ENCODE measurements at places on chromosomes 12 and 14. TPM values are rescaled to one million over a fixed set of nuclear protein-coding genes. Genes with fewer than 3 reads are reported as not detected.

- H3K4me1 ChIP-seq, result no peaks in the 10 kb centered on the region
- H3K27ac ChIP-seq, result no peak overlapping the region
- no peaks in the 10 kb centered on the region for H3K27me3 ChIP-seq
- DNase-seq, result no peak
- H3K4me3 ChIP-seq, result no peak overlapping the region
- H3K36me3 ChIP-seq, result no peaks in the 10 kb centered on the region
Measured at GRCh38 chr14:97379091-97379531, 581.9 kb downstream of the VRK1 start.

Gene CEBPE
- not detected for total RNA-seq

GRCh38 chr12:122130150-122130549, 43.9 kb downstream of the IL31 start:
- no peak for DNase-seq
- H3K36me3 ChIP-seq, result peaks cover 32% of the 10 kb centered on the region
- H3K4me3 ChIP-seq, result no peak overlapping the region
- no peaks in the 10 kb centered on the region for H3K4me1 ChIP-seq

Gene RASSF9
- 0.03 TPM for total RNA-seq

GRCh38 chr12:108633081-108633533, 587 bp downstream of the SELPLG start:
- H3K36me3 ChIP-seq, result no peaks in the 10 kb centered on the region
- H3K4me1 ChIP-seq, result peaks cover 73% of the 10 kb centered on the region
- no peak for DNase-seq

Gene CD69
- not detected for total RNA-seq

- no peaks in the 10 kb centered on the region for H3K4me1 ChIP-seq
- no peak overlapping the region for H3K4me3 ChIP-seq
- H3K27me3 ChIP-seq, result no peaks in the 10 kb centered on the region
Measured at GRCh38 chr14:83908419-83908818, 1621.5 kb upstream of the FLRT2 start.

Gene NINJ2
- total RNA-seq, result not detected

- DNase-seq, result peak; percentile 85
- H3K27ac ChIP-seq, result peak overlapping the region; percentile 22
- no peaks in the 10 kb centered on the region for H3K36me3 ChIP-seq
Measured at GRCh38 chr12:12018454-12018853, 52.3 kb upstream of the BCL2L14 start.

DNA sequence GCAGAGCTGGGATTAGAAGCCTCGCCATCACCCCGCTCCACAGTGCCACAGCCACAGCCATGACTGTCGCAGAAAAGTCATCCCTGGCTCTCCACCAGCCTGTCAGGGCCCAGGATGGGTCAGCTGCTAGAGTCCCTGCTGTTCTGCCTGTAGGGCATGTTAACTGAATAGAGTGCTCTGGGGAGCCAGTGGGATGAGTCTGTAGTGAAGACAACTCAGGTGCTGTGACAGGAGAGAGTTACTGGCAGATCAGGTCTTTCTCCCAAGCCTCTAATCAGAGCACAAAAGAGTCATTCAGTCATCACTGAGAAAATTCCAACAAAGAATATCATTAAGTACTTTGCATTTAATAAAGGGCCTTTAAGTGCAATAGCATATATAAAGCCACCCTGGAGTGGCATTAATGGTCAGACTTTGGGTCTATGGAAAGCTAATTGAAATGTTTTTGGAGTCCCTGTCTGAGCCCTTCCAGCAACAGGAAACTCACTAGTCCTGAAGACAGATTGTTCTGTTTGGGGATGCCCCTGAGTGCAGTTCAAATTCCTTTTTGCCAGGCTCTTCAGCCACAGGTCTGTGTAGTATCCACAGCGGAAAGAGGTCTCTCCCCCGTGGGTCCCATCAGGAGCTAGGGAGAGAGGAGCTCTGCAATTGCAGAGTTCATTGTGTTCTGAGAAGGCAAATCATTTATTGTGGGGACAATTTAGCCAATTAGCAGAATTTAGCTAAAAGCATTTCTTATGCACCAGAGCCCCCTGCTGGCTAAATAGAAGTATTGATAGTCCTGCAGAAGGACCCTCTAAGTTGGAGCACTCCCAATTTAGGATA, 45.2 kb upstream of the C14orf132 start:
- no peaks in the 10 kb centered on the region for H3K27me3 ChIP-seq
- peak; percentile 73 for DNase-seq

Gene TOX4
- 26.4 TPM for total RNA-seq

DNA sequence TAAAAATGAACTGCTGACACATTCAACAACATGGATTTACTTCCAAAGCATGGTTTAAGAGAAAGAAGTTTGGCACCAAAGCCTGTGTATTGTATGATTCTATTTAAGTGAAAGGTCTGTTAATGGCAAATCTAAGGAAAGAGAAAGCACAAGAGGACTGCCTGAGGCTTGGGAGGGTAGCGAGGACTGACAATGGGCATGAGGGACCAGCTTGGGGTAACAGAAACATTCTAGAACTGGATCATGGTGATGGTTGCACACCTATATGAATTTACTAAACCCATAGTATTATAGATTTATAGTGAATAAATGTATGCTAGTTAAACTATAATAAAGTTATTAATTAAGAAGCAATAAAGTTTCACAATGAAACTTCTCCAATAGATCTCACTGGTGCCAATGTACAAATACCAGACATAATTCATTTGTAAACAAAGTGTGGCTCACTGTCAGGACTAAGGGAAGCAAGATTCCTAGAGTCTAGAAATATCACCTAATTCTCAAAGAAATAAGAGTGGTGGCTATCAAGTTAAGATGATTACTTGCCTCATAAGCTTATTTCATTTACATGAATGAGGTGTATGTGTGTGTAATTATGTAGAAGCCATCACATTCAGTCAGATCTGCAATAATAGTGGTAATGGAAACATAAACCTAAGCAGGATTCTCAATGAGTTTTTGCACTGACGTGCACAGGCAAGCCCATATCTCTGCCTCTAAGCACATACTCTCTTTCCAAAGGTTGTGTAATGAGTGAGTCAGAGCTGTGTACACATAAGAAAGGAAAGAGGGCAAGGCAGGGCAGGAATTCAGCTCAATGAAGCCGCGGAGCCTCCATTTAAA, 353.4 kb downstream of the KCNH5 start:
- H3K36me3 ChIP-seq, result no peaks in the 10 kb centered on the region
- H3K27me3 ChIP-seq, result no peaks in the 10 kb centered on the region
- H3K27ac ChIP-seq, result no peak overlapping the region
- H3K4me3 ChIP-seq, result no peak overlapping the region

GRCh38 chr12:8089716-8090115, 7.6 kb downstream of the NECAP1 start:
- DNase-seq, result no peak
- no peak overlapping the region for H3K27ac ChIP-seq
- no peaks in the 10 kb centered on the region for H3K27me3 ChIP-seq

Gene SPIC
- not detected for total RNA-seq

Gene CCDC196
- total RNA-seq, result not detected

Gene VDR
- 0.10 TPM for total RNA-seq

Gene EXOC3L4
- not detected for total RNA-seq

GRCh38 chr14:31963587-31963986, 113.5 kb upstream of the ARHGAP5 start:
- DNase-seq, result no peak
- no peaks in the 10 kb centered on the region for H3K27me3 ChIP-seq
- H3K4me3 ChIP-seq, result no peak overlapping the region
- H3K4me1 ChIP-seq, result peaks cover 40% of the 10 kb centered on the region

Gene FOXA1
- total RNA-seq, result 1.5 TPM

- H3K27me3 ChIP-seq, result no peaks in the 10 kb centered on the region
- no peaks in the 10 kb centered on the region for H3K4me1 ChIP-seq
- H3K36me3 ChIP-seq, result no peaks in the 10 kb centered on the region
- no peak for DNase-seq
- H3K4me3 ChIP-seq, result no peak overlapping the region
- no peak overlapping the region for H3K27ac ChIP-seq
Measured at GRCh38 chr14:103763730-103764488, 48.3 kb downstream of the ZFYVE21 start.

All from SJCRH30 (cell line).